Lung (tissue), 17 donors: ENCODE measurements at places on chromosomes 2 and 18.

- DNase-seq: no peak
These were observed 314.9 kb downstream of the AFF3 start for GRCh38 chr2:99827296-99827999.

GRCh38 chr2:145288650-145289496, 769.0 kb upstream of the ZEB2 start:
- DNase-seq: no peak

- no peak for DNase-seq
These were observed 361.4 kb downstream of the LNPK start for GRCh38 chr2:175640655-175641054.

- no peak for DNase-seq
These were observed 97.4 kb downstream of the DDX1 start for GRCh38 chr2:15688924-15689568.

GRCh38 chr18:76054156-76054555, 440.9 kb downstream of the ZNF516 start:
- no peak for DNase-seq

DNA sequence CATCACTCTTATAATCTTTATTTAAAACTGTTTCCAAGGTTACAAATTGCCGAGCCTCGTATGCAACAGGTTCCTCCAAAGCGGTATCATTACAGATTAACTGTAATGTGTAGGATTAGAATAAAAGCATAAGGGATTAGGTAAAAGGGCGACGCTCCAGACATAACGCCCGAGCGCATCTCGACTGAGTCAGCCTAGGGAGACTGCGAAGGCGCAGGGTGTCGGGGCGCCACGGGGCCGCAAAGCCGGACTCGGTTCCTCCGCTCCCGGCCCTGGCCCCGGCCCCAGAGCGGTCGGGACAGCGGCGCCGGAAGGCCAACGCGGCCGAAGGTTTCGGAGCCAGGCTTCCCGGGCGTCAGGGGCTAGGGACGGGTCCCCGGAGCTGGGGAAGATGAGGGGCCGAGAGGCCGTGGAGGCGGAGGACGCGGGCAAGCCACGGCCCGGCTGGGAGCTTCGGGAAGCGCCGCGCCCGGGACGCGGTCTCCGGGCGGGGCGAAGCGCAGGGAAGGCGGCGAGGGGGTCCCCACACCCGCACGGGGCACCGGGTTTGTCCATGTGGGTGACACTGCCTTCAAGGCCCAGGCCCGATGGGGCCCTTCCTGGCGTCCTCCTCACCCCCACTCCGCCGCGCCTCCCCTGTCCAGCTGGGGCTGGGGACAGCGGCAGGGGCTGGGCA, 12.9 kb upstream of the SIX3 start:
- DNase-seq: peak; percentile 18

- peak; percentile 30 for DNase-seq
These were observed 179.4 kb downstream of the DOK6 start for GRCh38 chr18:69580107-69580506.

- no peak for DNase-seq
These were observed 148.7 kb upstream of the VRK2 start for GRCh38 chr2:57897920-57898319.

GRCh38 chr2:236731767-236732580, 162.3 kb downstream of the ACKR3 start:
- DNase-seq: peak; percentile 35

GRCh38 chr2:7407001-7407400, 489.8 kb downstream of the RNF144A start:
- DNase-seq: no peak

DNA sequence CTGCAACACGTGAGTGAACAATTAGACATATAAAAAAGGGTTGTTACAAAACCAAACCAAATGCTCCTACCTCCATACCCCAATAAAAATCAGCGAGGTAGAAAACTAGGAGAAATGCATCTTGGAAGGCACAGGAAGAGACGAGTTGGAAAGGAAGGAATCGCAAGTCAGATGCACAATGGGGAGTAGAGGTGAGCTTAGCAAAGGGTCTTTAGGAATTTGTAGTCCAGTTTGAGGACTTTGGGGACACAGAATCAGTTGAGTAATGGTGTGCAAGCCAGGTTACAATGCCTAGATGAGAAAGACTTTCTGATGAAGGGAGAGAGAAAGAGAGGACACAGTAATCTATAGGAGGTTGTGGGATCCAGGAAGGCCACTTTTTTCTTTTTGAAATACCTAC, 35.7 kb downstream of the XRCC5 start:
- no peak for DNase-seq

- DNase-seq: no peak
These were observed 413.0 kb downstream of the PTPRM start for GRCh38 chr18:7980136-7980535.

GRCh38 chr2:88696611-88697010, 5.1 kb downstream of the RPIA start:
- DNase-seq: no peak

DNA sequence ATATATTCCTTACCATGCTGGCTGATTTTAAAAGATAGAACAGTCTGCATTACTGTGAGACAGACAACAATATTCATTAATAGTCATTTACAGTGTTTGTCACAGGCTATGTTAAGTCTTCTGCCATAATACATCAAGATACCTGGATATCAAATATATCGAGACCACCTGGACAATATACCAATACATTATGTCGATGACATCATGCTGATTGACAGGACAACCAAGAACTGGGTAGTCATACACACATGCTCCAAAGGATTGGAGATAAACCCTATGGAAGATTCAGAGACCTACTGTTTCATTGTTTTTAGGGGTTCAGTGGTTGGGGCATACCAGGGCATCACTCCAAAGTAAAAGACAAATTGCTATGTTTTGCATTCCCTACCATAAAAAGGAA, 26.5 kb upstream of the SMCHD1 start:
- no peak for DNase-seq

DNA sequence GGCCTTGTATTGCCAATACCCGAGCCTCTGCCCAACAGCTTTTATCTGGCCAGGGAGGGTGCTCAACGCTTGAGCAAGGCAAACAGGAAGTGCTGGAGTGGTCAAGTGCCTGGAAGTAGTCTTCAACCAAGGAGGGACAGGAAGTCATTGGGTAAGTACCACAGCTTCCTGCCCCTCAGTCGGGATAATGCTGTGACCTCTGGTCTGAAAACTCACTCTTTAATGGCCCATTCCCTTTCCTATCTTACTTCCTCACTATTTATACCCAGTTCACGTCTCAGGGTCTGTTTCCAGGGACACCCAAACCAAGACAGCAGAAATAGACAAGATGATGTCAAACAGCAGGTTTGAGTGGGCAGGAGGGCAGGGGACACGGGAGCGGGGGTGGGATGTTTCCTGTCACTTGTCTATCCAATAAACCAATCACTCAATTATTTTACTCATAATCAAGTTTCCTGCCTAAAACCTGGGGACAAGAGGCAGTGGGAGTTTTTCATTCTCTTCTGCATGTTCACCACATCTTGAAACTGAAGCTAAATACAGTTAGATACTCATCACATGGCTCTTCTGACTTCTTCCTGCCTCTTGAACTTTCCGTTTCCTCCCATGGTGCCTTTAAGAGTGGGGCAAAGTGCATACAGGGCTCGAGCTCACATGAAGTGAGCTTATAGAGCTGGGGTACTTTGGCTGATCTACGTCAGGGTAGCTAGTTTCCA, 68.9 kb upstream of the CAB39 start:
- DNase-seq: no peak

GRCh38 chr2:74448771-74449170, 6.1 kb upstream of the INO80B start:
- no peak for DNase-seq

DNA sequence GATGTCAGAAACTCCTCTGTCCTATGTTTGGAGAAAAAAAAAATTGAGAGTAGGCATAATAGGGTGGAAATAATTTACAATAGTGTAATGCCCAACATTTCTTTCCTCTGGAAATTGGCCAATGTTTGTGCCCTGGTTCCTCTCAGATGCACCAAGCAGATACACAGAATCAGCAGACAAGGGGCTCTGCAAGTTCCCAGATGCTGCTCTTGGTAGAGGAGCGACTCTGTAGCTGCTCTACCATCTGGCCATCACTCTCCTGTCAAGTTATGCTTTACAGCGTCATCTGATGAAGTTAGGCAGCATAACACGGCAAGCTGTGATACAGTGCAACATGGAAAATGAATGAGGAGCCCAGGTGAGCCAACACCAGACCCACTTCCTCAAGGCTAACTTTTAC, 1.6 kb downstream of the DYTN start:
- DNase-seq: no peak

- no peak for DNase-seq
These were observed 60.0 kb upstream of the EPAS1 start for GRCh38 chr2:46236876-46237859.

- DNase-seq: no peak
These were observed 256.5 kb downstream of the MYCN start for GRCh38 chr2:16196687-16197503.

DNA sequence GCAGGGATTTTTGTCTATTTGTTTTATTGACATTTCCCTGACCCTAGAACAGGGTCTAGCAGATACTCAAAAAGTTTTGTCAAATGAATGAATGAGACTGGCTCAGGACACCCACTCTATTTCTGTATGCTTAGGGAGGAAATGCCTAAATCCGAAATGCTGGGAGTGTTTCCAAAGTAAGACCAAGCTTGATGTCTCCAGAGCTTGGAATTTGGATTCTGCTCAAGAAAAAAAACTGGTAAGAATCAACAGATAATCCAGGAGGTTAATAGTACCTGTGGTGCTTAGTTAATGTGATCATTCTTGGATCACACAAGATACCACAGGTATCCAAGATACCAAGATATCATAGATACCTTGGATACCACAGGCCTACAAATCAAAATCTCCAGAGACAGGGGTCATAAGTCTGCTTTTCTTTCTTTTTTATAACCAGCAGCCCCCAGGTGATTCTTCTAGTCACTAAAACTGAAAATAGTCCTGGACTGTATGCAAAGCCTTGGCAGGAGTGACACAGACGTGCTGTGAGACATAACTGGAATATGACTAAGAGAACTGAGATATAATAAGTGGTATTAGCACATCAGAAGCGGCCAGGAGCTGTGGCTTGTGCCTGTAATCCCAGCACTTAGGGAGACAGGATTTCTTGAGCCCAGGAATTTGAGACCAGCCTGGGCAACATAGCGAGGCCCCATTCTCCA, 39.9 kb upstream of the SP3 start:
- DNase-seq: no peak

DNA sequence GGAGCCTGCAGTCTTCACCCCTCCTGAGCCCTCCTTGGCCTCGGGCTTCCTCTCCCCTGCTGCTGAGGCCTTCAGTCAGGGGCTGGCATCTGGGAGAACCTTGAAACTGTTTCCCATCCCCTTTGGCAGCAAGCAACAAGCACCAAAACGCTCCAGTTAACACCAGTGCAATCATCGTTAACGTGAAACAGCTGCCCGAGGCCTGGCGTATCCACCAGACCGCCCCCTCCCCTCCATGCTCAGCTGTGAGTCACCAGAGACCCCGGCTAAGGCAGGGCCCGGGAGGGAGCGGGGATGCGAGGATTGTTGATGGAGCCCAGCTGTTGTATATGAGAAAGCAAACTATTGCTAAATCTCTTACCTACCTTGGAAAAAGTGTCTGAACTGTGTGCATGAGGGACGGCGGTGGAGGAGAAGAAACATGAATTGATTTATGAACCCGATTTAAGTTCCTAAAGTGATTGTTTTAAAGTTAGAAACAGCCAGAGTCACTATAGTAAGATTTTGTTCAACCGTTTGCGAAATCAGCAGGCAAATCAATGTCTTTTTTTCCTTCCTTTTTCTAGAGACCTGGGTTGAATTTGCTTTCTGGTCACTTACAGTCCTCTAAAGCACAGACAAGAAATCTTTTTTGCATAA, 5.2 kb downstream of the ZFP36L2 start:
- peak; percentile 98 for DNase-seq

GRCh38 chr18:29874519-29875098, 1167.9 kb downstream of the DSC3 start:
- DNase-seq: peak; percentile 43

GRCh38 chr2:240646176-240646899, 21.1 kb downstream of the GPR35 start:
- no peak for DNase-seq

DNA sequence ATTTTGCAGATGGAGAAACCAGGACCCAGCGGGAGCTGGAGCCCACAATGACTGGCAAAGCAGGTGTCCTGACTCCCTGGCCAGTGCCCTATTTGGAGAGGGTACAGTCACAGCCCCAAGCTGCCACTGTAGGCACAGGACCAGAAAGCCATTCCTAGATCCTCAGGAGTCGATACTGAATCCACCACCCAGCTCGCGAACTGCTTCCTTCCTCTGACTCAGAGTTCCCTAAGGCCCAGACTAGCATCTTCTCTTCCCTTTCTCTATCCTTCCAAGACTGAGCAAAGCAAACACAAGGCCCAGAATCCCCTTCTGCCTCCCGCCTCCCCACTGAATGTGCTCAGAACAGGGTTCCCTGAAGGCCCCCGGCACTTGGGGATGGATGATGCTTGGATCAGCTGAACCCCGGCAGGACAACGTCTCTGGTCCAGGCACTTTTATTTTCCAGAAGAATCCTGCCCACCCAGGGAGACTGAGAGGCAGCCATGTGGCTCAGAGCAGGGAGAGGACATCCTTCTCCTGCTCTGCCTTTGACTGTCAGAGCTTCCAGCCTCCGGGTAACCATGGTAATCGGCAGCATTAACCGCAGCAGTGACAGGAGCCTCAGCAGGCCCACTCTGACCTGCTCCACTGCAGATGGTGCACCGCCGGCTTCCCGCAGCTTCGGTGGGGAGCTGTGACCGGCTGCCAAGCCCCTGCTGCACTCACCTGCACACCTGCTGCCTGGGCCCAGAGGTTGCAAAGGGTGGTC, 34.8 kb upstream of the KLHL29 start:
- DNase-seq: no peak

DNA sequence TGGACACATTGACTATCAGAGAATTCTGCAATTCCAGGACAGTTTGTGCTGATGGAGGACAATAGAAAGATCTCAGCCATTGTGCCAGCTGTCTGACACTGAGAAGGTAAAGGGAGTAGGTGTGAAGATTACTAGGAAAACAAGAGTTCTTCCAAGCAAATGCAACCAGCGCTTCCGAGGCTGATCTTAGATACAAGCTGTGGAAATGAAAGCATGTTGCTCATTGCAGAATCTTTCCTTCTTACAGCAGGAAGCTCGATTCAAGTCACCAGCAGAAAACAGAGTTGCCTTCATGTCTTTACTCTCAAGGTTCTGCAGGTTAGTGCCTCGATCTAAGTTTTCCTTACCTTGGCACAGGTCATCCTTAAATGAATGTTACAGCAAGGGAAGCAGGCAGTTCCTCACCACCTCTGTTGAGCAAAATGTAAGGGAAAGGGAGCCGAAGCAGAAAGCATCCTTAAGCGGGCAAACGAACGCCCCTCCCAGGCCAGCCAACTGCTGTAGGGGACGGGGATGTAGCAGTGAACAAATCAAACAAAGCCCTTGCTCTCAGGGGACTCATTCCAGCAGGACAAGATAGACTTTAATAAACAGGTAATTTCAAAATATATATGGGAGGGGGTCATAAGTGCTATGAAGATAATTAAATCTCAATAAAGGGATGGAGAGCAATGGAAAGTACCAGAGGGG, 54.3 kb downstream of the MARCHF4 start:
- no peak for DNase-seq

DNA sequence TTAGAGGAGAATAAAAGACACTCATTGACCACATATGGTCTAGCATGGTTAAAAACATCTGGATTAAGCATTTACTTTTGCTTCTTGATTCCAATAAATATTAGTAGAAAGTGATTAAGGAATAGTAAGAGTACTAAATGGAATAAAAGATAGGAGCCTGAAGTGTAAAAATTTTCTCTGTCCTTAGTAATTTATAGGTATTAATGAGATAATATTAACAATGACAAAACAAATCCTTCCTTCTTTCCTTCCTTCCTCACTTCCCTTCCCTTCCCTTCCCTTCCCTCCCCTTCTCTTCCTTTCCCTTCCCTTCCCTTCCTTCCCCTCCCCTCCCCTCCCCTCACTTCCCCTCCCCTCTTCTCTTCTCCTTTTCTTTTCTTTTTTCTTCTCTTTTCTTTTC, 797.5 kb upstream of the NRXN1 start:
- DNase-seq: no peak
